ENCODE measurements at places on chromosomes 13 and 19. TPM values are rescaled to one million over a fixed set of nuclear protein-coding genes. Genes with fewer than 3 reads are reported as not detected.

Gene GRK1
- not detected for total RNA-seq

Gene C19orf33
- total RNA-seq: 37.2 TPM

Gene LGALS4
- 0.47 TPM for total RNA-seq

Gene SIGLEC9
- not detected for total RNA-seq

Gene PSG1
- 2.0 TPM for total RNA-seq

Gene SLC15A1
- not detected for total RNA-seq

Gene METTL21C
- not detected for total RNA-seq

Gene FCHO1
- total RNA-seq: 3.1 TPM

Gene FCGBP
- total RNA-seq: 0.12 TPM

Gene KLK12
- not detected for total RNA-seq

Gene THSD1
- total RNA-seq: 26.4 TPM

Gene DIRAS1
- total RNA-seq: 3.1 TPM

Gene INAFM1
- total RNA-seq: 1.6 TPM

Gene PRODH2
- total RNA-seq: not detected

Gene SIGLEC14
- total RNA-seq: 0.44 TPM

Gene ZFP28
- 5.4 TPM for total RNA-seq

Gene ONECUT3
- total RNA-seq: not detected

Gene F7
- not detected for total RNA-seq

Gene ZNRF4
- not detected for total RNA-seq

Gene ACER1
- total RNA-seq: not detected

Gene LRRC8E
- 2.8 TPM for total RNA-seq

Gene ZNF229
- total RNA-seq: 10.2 TPM

Gene FGF21
- not detected for total RNA-seq

Gene CABP5
- total RNA-seq: not detected

Gene ZNF552
- total RNA-seq: 2.7 TPM

Gene PNMA8B
- total RNA-seq: 0.29 TPM

Gene RXFP2
- not detected for total RNA-seq

Gene ZNF536
- total RNA-seq: not detected

Gene KLK14
- not detected for total RNA-seq

Gene RAB8A
- total RNA-seq: 67.5 TPM

Gene FUT2
- not detected for total RNA-seq

Gene SWSAP1
- total RNA-seq: 4.1 TPM

Gene KIR3DL2
- not detected for total RNA-seq

Gene ACP5
- total RNA-seq: 1.9 TPM

Gene ADAMTSL5
- total RNA-seq: 0.82 TPM

Gene UBE2L5
- total RNA-seq: not detected

Gene TMEM86B
- 2.8 TPM for total RNA-seq

Gene PTGER1
- total RNA-seq: 0.15 TPM

Gene ZSWIM9
- total RNA-seq: 3.6 TPM

Gene KLK11
- not detected for total RNA-seq

Gene PRTN3
- not detected for total RNA-seq

Gene EHD2
- total RNA-seq: 245 TPM

Gene SHISA7
- total RNA-seq: not detected

Gene GJB6
- total RNA-seq: not detected

Gene CPAMD8
- 4.4 TPM for total RNA-seq
